Thymus (tissue), 14 donors: ENCODE measurements at places on chromosomes 1 and 21. TPM values are rescaled to one million over a fixed set of nuclear protein-coding genes. Genes with fewer than 3 reads are reported as not detected.

Gene CHI3L1
- total RNA-seq = 7.4 TPM

Gene S100A12
- 35.8 TPM for total RNA-seq

Gene RAB7B
- 8.6 TPM for total RNA-seq

Gene LRRN2
- total RNA-seq = 0.66 TPM

Gene MAEL
- not detected for total RNA-seq

Gene LRRC71
- not detected for total RNA-seq

Gene FAM78B
- 0.28 TPM for total RNA-seq

Gene RPTN
- total RNA-seq = 0.09 TPM

Gene RIPPLY3
- 0.05 TPM for total RNA-seq

Gene FLVCR1
- 8.7 TPM for total RNA-seq

Gene CFAP45
- 0.52 TPM for total RNA-seq

Gene TLR5
- total RNA-seq = 3.5 TPM

Gene F3
- 0.61 TPM for total RNA-seq

Gene LENEP
- total RNA-seq = 0.09 TPM

Gene GPR153
- 1.7 TPM for total RNA-seq

Gene RNF186
- 0.14 TPM for total RNA-seq

Gene CACNA1E
- 0.05 TPM for total RNA-seq

Gene PI4KB
- 29.0 TPM for total RNA-seq

Gene FCRLB
- 0.28 TPM for total RNA-seq

Gene KIF2C
- 42.1 TPM for total RNA-seq

Gene LAMC1
- total RNA-seq = 20.5 TPM

Gene HSPB7
- total RNA-seq = under 0.01 TPM

Gene SUCO
- total RNA-seq = 27.2 TPM

Gene PIGK
- 31.2 TPM for total RNA-seq

Gene EPHA10
- total RNA-seq = 0.14 TPM

Gene MEGF6
- total RNA-seq = 9.6 TPM

Gene KCND3
- 0.33 TPM for total RNA-seq

Gene TMEM200B
- total RNA-seq = 0.57 TPM

Gene CXADR
- 3.2 TPM for total RNA-seq

Gene MAP1LC3C
- 0.47 TPM for total RNA-seq

Gene PRAMEF14
- not detected for total RNA-seq

Gene UBE2U
- not detected for total RNA-seq

Gene TNFSF4
- 3.7 TPM for total RNA-seq

Gene PAPPA2
- 0.28 TPM for total RNA-seq

Gene FAM72C
- 3.8 TPM for total RNA-seq

Gene MYOC
- 0.28 TPM for total RNA-seq

Gene CR1L
- 0.85 TPM for total RNA-seq

Gene ADGRL2
- 12.1 TPM for total RNA-seq

Gene C1orf94
- not detected for total RNA-seq

Gene SH2D1B
- 0.47 TPM for total RNA-seq

Gene FOXD3
- 0.05 TPM for total RNA-seq

Gene HHAT
- 3.7 TPM for total RNA-seq

Gene ENAH
- 19.5 TPM for total RNA-seq

Gene HES2
- total RNA-seq = 0.24 TPM

Gene CHAF1B
- 6.1 TPM for total RNA-seq

Gene SMCP
- total RNA-seq = not detected

Gene TEKT2
- total RNA-seq = 1.8 TPM
